ENCODE measurements at places on chromosomes 6 and 20.

- DNase-seq = no peak
Observed at GRCh38 chr6:25898289-25898977, 24.4 kb upstream of the SLC17A3 start.

GRCh38 chr6:166512567-166512966 is 73.9 kb downstream of the RAMACL start:
- peak; percentile 38 for DNase-seq

- no peak for DNase-seq
Observed at GRCh38 chr20:17935186-17935585, 33.4 kb downstream of the SNX5 start.

- DNase-seq = no peak
Observed at GRCh38 chr6:30557683-30557981, 537 bp downstream of the PRR3 start.

DNA sequence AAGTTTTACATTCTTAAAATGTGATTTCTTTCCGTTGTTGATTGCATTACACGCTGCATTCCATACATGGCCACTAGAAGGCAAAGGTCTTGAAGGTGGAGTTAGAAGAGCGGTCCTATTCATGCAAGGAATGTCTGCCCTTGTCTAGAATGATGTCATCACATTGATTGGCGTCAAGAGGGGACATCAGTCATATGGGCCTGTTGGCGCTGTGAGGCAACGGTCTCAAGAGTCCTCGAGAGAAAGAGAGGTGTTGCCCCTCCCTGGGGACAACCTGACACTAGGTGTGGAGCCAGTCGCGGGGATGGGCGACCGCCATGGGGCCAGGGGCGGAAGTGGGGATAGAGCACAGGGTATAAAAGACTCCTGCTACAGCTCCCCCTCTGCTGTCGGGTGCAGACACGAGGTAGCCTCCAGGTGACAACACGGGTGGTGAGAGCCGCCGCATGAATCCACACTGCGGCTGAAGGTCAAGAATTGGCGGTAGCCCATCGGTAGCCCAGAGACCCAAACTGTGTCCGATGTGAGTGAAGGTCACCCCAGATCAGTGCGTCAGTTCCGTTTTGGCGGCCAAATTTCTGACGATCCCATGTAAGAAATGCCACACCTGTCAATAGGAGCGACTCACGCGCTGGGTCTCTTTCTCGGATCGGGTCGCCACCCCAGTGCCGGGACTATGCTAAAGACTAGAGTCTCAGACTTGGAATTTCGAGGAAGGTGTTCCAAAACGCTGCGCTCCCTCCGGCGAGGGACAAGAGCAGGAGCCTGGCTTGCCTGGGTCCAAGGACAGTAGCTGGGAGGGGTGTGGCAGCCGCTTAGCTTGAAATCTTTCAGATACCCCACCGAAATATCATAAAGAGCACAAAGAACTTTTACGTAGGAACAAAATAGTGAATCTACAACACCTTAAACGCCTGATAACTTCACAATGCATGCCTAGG is 93.2 kb upstream of the ZNF184 start:
- DNase-seq = peak; percentile 21

DNA sequence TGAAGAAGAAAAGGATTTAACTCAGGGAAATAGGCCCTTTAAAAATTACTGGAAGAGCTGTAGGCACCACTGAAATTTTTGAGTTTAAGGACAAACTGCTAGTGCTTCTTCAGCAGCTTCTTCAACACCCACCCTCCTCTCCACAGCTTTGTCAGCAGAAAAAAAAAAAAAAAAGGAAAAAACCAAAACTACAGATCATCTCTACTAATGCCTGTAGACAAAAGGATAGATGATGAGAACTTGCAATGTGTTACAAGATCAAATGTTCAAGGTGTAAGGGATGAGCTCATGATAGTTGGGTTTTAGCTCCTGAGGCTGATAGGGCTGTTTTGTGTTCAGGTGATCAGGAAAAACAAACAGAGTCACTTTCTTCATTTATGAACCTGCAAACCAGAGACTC is 55.2 kb upstream of the PREP start:
- no peak for DNase-seq

GRCh38 chr6:169714178-169714577 is 10.1 kb downstream of the PHF10 start:
- no peak for DNase-seq

GRCh38 chr6:82783587-82784236 is 281.9 kb downstream of the UBE3D start:
- peak; percentile 51 for DNase-seq

- DNase-seq = no peak
Observed at GRCh38 chr20:47713878-47714450, 71.3 kb downstream of the SULF2 start.

DNA sequence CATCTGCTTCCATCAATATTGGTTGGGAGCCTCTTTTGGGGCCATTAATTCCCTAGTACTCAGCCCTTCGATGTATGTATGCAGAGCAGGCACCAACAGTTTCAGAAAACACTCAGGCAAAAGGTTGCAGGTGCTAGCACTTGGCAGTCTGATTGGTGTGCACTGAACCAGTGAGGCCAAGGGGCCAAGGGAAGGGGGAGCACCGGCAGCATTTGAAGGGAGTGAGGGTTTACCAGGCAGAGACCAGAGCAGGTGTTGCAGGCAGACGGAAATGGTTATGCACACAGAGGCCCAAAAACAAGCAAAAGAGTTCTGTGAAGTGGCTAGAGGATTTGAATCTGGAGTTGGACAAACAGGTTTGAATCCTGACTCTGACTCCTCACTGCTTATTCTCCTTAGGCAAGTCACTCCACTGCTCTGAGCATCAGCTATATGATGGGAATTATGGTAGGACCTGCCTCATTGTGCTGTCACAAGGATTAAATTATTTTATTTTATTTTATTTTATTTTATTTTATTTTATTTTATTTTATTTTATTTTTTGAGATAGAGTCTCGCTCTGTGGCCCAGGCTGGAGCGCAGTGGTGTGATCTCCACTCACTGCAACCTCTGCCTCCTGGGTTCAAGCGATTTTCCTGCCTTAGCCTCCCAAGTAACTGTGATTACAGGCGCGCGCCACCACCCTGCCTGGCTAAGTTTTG is 58.1 kb upstream of the SHLD1 start:
- no peak for DNase-seq

DNA sequence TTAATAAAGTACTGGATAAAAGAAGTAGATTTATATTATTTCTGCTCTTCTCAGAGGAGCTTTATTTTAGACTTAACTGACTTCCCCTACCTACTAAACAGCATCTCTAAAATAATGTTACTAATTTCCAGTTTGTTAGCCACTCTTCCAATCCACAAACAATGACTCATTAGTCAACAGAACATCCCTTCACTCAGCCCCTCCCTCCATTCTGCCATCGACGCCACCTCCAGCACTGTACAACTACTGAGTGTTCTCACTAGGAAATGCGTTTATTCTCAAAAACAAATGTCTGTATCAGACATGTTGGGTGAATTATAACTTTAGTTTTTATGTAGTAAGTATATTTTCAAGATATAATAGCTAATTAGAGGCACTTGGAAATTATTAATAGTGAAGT is 427.0 kb downstream of the EYS start:
- no peak for DNase-seq

Measured in NCI-H82 (cell line).